Cardiac ventricle fibroblast (primary cell): ENCODE measurements at places on chromosomes 12 and 14. TPM values are rescaled to one million over a fixed set of nuclear protein-coding genes. Genes with fewer than 3 reads are reported as not detected.

The BMAL2 gene
- 0.83 and 0.94 TPM in 2 replicates for total RNA-seq

The SERPINA9 gene
- total RNA-seq, result not detected in 2 replicates

The CLEC7A gene
- total RNA-seq, result not detected in 2 replicates

The ADAM20 gene
- total RNA-seq, result 0.24 and 0.25 TPM in 2 replicates

The KLHL33 gene
- 0.31 TPM in 1 of 2 replicates, not detected in the other for total RNA-seq

The REC8 gene
- 0.25 and 1.1 TPM in 2 replicates for total RNA-seq

The CCDC38 gene
- total RNA-seq, result not detected in 2 replicates

The RNASE7 gene
- total RNA-seq, result not detected in 2 replicates

The HPD gene
- 15.6 and 20.1 TPM in 2 replicates for total RNA-seq

The LRFN5 gene
- 3.1 and 19.6 TPM in 2 replicates for total RNA-seq

The IAPP gene
- not detected in 2 replicates for total RNA-seq

The ADAM21 gene
- 0.34 and 0.81 TPM in 2 replicates for total RNA-seq

The WASHC3 gene
- total RNA-seq, result 65.0 and 68.6 TPM in 2 replicates

The KRT74 gene
- not detected in 2 replicates for total RNA-seq

The ITGA7 gene
- 89.7 and 106 TPM in 2 replicates for total RNA-seq

The ZNF385A gene
- total RNA-seq, result 6.2 and 6.9 TPM in 2 replicates

The TGM1 gene
- total RNA-seq, result 0.06 and 0.73 TPM in 2 replicates

The ST8SIA1 gene
- 4.0 and 5.2 TPM in 2 replicates for total RNA-seq

The PLEKHG7 gene
- total RNA-seq, result 0.06 TPM in 1 of 2 replicates, not detected in the other

The OR4E2 gene
- not detected in 2 replicates for total RNA-seq

The DIO2 gene
- total RNA-seq, result 5.8 TPM in 2 replicates

The RASSF9 gene
- 3.7 and 4.5 TPM in 2 replicates for total RNA-seq

The SLCO1B3 gene
- not detected in 2 replicates for total RNA-seq

The FAM177A1 gene
- total RNA-seq, result 21.2 and 40.4 TPM in 2 replicates

The KRT4 gene
- total RNA-seq, result not detected in 2 replicates

The SLCO1B1 gene
- not detected in 2 replicates for total RNA-seq

The TOMM20L gene
- not detected in 2 replicates for total RNA-seq

The AVPR1A gene
- not detected in 2 replicates for total RNA-seq

The LLPH gene
- 11.2 and 12.1 TPM in 2 replicates for total RNA-seq

The TCL1A gene
- total RNA-seq, result not detected in 2 replicates

The FOXM1 gene
- total RNA-seq, result 2.6 and 4.2 TPM in 2 replicates

The EML1 gene
- total RNA-seq, result 19.1 and 21.5 TPM in 2 replicates

The DDX23 gene
- total RNA-seq, result 37.1 and 37.6 TPM in 2 replicates

The TDRD9 gene
- 0.31 and 1.2 TPM in 2 replicates for total RNA-seq

The CCDC85C gene
- total RNA-seq, result 2.4 and 3.0 TPM in 2 replicates

The SERPINA3 gene
- 731 and 793 TPM in 2 replicates for total RNA-seq

The DPY19L2 gene
- total RNA-seq, result 0.19 and 0.68 TPM in 2 replicates

The COX8C gene
- not detected in 2 replicates for total RNA-seq

The PRIMA1 gene
- total RNA-seq, result not detected in 2 replicates

The PFDN5 gene
- 553 and 569 TPM in 2 replicates for total RNA-seq

The GALC gene
- total RNA-seq, result 14.4 and 21.3 TPM in 2 replicates

The FAM186B gene
- total RNA-seq, result 0.06 and 0.15 TPM in 2 replicates

The WNT5B gene
- total RNA-seq, result 13.4 and 14.0 TPM in 2 replicates

The NXPH4 gene
- total RNA-seq, result 17.6 and 21.4 TPM in 2 replicates

The TGFB3 gene
- total RNA-seq, result 26.2 and 26.8 TPM in 2 replicates

The RNU4-1 gene
- total RNA-seq, result under 0.01 TPM in 2 replicates

The TMEM106C gene
- 14.2 and 16.5 TPM in 2 replicates for total RNA-seq
